ENCODE measurements at places on chromosomes 5 and 9.

GRCh38 chr9:120152295-120152694 lies 427.7 kb downstream of the CDK5RAP2 start:
- no peak for DNase-seq

DNA sequence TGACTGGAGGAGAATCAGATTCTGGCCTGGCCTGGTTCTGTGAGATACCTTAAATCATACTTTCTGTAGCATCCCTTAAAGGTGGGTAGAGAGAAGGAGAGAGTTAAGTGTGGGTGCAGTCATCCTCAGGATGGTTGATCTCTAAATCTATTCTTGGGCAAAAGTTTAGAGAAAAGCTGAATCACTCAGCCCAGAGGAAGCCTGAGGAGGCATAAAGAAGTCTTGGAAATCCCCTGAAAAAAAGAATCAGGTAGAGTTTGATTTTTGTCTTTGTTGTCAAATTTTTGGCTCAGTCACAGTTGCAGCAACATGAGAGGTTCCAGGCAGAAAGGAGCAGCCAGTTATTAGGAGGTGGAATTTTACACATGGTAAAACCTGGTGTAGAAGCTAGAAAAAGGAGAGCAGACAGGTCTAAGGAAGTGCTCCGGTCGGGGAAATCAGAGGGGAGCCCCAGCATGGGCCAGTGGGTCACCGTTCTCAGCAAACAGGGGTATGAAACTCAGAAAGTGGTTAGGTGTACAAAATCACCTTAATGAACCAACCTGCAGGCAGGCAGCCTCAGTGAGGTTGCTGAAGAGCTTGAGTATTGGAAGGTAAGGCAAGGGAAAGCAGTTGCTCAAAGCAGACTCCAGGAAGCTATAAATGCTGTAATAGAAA lies 116.2 kb upstream of the CNTLN start:
- DNase-seq, result no peak

- DNase-seq, result no peak
These were observed 56.0 kb downstream of the NIPAL4 start for GRCh38 chr5:157516006-157516405.

DNA sequence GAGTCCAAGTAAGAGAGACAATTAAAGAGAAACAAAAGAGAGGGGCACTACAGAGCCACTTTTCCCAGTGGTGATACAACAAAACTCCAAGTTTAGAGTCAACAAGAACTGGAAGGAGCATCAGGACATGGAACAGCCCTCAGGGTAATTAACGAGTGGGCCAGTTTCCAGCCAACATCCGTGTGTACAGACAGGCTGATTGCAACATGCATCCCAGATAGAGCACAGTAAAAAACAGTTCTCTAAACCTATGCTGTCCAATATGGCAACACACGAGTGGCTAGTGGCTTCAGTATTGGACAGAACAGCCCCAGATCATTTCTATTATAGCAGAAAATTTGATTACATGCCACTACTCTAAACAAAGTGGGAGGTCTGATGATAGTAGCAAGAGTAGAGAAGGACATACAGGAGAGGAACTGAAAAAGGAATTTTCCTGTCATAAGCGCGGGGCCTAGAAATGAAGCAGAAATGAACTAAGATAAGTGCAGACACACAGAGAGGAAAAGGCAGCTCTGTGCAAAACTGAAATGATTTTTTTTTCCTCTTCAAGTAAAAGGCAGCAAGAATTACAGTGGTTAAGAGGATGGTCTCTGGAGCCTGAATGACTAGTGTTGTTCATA lies 175.6 kb upstream of the CCNG1 start:
- DNase-seq, result no peak

- no peak for DNase-seq
These were observed 366.9 kb downstream of the KIF4B start for GRCh38 chr5:155380480-155380879.

Measured in activated CD4-positive, alpha-beta memory T cell treated with anti-CD3 and anti-CD28 coated beads, Interleukin-2, amount 10 ng/mL, durations not matched to agents 7 days and 5 days (primary cell).